ENCODE measurements at places on chromosomes 5 and 9.

DNA sequence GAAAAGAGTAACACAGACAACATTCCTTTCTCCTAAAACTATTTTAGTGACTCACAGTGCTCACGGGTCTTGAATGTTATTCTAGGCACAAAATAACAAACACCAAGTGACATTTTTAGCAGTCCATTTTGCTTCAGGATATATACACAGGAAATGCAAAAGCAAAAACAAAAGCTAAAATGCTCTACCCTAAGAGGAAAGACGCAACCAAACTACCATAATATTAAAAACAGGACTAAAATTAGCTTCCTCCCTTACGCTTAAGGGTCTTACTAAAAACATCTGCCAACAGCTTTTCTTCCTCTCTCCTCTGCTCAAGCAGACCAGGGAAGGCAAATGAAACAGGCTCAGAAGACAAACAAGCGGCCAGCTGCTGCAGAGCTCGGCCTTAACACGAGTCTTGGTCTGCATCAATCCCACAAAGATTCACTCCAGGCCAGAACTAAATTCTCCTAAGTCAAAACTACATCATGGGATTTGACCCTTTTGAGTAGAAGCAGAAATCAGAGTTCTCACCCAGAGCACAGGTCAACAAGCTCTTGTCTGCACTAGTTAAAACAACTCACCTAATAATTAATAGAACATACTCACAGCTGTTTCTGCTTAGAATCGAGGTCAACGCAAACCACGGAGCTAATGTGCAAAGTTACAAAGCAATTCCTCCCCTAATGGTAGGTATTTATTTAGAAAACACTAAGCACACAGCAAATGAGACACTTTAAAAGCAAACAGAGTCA lies 62.3 kb downstream of the RAPGEF1 start:
- no peak for DNase-seq

GRCh38 chr5:7876867-7877266 lies 7.9 kb downstream of the MTRR start:
- DNase-seq, result no peak

- DNase-seq, result no peak
These were observed 130.0 kb upstream of the LHFPL2 start for GRCh38 chr5:78778538-78778937.

DNA sequence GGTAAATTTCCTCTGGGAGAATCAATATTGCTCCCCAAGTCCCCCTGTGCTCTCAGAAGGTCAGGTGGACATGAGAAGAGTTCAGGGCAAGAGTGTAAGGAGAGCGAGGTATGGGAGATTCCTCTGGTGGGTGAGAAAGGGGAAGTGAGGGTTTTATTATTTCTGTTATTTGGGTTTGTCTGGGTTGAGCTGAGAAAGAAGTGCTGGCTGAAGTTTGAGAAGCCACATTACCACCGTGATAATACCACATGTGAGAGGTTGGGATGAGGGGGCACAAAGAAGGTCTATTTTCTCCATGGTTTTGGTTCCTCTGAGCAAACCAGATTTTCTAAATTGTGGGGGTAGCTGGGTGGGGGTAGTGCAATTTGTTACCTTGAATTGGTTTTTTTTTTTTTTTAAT lies 350.4 kb downstream of the OSTF1 start:
- DNase-seq, result no peak

DNA sequence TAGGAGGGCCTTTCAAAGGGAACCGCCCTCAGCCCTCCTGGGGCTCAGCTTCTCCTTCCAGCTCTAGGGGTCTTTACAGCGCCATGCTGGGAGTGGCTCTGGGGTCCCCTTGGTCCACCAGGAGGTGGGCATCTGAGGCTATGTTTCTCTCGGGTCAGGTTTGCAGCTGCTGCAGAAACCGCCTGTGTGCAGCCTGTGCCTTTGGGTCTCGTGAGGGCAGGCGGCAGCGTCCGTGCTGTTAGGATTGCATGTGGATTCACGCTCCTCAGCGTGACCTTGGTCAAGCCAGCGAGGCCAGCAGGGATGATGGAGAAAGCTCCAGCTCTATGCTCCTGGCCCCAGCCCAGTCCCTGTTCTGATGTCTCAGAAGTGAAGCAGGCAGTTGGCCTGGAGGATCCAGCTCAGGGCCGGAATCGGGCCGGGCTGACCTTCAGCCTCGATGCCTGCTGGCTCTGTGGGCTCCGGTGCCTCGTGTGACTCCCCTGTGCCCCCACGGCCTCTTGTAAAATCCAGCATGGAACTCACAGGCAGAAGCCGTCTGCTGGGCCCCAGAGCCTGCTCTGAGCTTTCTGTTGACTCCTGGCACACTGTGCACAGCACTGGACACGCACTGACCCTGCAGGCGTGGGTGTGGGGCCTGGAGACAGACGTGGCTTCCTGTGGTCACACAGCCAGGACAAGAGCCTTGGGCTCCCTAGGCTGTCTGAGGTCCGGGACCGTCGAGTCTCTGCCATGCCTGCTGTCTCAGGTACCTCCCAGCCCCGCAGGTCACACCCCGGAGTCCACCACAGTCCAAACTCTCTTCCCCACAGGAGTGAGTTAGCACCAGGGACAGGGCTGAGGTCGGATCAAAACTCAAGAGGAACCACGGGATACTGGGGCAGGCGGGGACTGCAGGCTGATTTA lies 54.3 kb downstream of the TRIP13 start:
- no peak for DNase-seq

- DNase-seq, result no peak
These were observed 98.6 kb upstream of the MSX2 start for GRCh38 chr5:174625591-174626350.

GRCh38 chr5:132503244-132503643 lies 12.7 kb upstream of the IRF1 start:
- DNase-seq, result no peak
